ENCODE measurements at places on chromosomes 12 and 14. TPM values are rescaled to one million over a fixed set of nuclear protein-coding genes. Genes with fewer than 3 reads are reported as not detected.

The PROX2 gene
- total RNA-seq = 0.54 TPM

The MOAP1 gene
- 20.5 TPM for total RNA-seq

The PLD4 gene
- 0.05 TPM for total RNA-seq

The KRT74 gene
- 1.1 TPM for total RNA-seq

The LHX5 gene
- not detected for total RNA-seq

The ZNF641 gene
- total RNA-seq = 47.5 TPM

The KCNK10 gene
- total RNA-seq = 0.10 TPM

The WIF1 gene
- total RNA-seq = not detected

The RERGL gene
- not detected for total RNA-seq

The CLEC2A gene
- total RNA-seq = not detected

The ASB8 gene
- 54.9 TPM for total RNA-seq

The PNP gene
- 179 TPM for total RNA-seq

The RFLNA gene
- not detected for total RNA-seq

The POTEM gene
- not detected for total RNA-seq

The KCTD10 gene
- total RNA-seq = 28.7 TPM

The TAS2R31 gene
- total RNA-seq = 6.2 TPM

The FIGNL2 gene
- total RNA-seq = 0.28 TPM

The SMOC1 gene
- total RNA-seq = not detected

The BCL11B gene
- total RNA-seq = 96.3 TPM

The FOXA1 gene
- not detected for total RNA-seq

The GALC gene
- 17.8 TPM for total RNA-seq

The CLMN gene
- 6.8 TPM for total RNA-seq

The EPYC gene
- total RNA-seq = not detected

The TAS2R10 gene
- 1.2 TPM for total RNA-seq

The HOXC6 gene
- not detected for total RNA-seq

The B3GNT4 gene
- total RNA-seq = 0.70 TPM

The REM2 gene
- total RNA-seq = 0.76 TPM
